Stimulated activated CD8-positive, alpha-beta memory T cell treated with anti-CD3 and anti-CD28 coated beads, Interleukin-15, amount 100 ng/mL, for 1 hour (primary cell): ENCODE measurements at places on chromosomes 1 and 21.

- DNase-seq, result peak; percentile 85
Measured at GRCh38 chr1:2049718-2050431, at the start of gene PRKCZ. Gene PRKCZ (plus strand): TSS chr1:2050411. CDS start chr1:2050631, 220 bp downstream.

DNA sequence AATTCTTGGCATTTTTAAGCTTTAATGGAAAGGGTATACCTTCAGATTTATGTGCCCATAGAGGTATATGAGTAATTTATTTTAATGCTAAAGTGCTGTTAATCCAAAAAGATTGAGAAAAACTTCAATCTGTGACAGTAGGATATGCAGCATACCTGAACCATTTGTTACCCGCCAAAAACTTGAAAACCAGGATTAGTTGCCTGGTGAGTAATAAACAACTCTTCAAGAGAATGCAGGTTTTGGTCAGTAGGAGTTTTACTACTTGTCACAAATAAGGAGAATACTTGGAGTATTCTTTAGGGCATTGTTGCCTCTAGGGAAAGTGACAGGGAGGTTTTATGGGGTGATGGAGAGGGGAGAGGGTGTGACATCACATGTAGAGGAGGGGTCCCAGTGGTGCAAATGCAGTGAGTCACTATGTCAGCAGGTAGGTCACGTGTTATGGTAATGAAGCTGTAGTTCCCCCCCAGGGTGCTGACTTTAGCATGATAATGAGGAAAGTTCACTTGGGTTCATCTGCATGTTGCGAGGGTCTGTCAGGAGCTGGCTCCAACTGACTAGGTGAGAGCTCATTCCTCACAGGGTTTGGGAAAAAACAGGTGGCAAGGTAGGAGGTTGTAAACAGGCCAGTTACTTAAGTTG lies 23.1 kb downstream of the USP25 start:
- no peak for DNase-seq

GRCh38 chr21:35256468-35256988 lies 207.4 kb upstream of the RUNX1 start:
- no peak for DNase-seq

DNA sequence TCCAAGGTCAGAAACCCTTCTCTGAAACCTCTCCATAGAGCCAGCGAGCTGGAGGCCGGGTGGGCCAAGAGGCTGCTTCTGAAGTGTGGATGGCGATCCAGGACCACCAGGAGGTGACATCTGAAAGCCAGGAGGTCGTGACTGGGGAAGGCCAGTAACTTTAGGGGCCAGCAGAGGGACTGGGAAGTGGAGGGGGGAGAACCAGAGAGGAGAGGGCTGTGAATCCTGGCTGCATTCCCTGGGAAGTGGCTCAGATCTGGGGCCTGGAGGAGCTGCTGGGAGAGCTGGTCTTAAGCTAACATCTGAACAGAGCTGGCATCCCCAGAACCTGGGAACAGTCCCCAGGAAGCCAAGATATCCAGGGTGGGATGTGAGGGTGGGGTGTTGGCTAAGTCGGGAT lies 11.3 kb upstream of the EPHA8 start:
- no peak for DNase-seq

- no peak for DNase-seq
Measured at GRCh38 chr1:151009674-151010345, 1.6 kb downstream of the PRUNE1 start.
